ENCODE measurements at places on chromosomes 1 and 21.
A peak's percentile ranks its signal among the peaks of the same experiment; 100 is the strongest.

GRCh38 chr21:27201197-27201596 lies 234.3 kb upstream of the ADAMTS5 start:
- DNase-seq: no peak

DNA sequence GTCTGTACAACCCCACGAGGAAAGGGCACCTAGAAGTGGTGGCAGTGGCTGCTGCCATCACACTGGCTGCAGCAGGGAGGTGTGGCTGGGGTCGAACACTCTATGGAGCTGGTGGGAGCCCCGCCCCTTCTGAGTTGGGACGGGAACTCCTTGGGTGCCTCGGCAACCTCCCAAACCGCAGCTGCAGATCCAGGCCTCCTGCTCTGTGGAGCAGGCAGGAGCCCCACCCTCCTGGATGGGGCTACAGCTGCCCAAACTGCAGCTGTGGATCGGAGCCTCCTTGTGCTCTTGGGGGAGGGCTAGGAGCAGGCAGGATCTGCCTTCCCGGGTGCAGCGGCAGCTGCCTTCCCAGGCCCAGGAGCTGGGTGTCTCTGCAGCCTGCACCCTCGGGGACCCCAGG lies 38.9 kb upstream of the TARDBP start:
- no peak for DNase-seq

DNA sequence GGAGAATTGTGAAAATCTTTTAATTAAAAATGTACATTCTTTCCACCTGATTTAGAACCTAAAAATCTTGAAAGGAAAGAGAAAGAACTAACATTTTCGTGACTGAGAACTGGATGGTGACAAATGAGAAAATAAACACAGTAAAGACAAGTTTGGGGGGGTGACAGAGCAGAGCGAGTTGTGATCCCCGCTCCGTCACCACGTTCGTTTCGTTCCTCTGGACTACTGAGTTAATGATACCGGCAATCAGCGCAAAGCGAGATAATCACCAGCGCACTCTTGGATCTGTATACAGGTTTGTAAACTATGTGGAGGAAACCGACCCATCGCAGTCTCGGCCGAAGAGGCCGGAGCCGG lies 31.2 kb upstream of the CFAP126 start:
- DNase-seq: no peak

GRCh38 chr1:244075247-244075722 lies 24.2 kb downstream of the ZBTB18 start:
- no peak for DNase-seq

DNA sequence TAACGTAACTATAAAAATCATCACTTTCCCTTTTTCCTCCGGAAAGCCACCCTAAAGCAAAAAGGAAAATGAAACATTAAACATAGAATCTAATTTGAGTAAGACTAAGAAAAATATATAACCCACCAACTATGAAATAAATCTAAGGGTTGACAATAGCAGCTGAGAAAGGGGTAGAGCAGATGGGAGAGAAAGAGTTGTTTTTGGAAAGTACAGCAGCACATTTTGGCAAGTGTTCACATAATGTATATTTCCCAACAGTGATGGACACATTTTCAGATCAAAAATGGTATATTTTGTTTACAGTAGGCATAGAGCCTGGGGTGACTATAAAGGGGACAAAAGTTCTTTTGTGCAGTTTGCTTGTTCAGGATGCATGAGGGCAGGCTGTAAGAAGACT lies 1287.4 kb upstream of the B3GALT2 start:
- no peak for DNase-seq

- DNase-seq: no peak
These were observed 28.5 kb downstream of the MAB21L3 start for GRCh38 chr1:116139592-116140134.

GRCh38 chr21:44897326-44898010 lies 23.2 kb downstream of the ITGB2 start:
- no peak for DNase-seq

DNA sequence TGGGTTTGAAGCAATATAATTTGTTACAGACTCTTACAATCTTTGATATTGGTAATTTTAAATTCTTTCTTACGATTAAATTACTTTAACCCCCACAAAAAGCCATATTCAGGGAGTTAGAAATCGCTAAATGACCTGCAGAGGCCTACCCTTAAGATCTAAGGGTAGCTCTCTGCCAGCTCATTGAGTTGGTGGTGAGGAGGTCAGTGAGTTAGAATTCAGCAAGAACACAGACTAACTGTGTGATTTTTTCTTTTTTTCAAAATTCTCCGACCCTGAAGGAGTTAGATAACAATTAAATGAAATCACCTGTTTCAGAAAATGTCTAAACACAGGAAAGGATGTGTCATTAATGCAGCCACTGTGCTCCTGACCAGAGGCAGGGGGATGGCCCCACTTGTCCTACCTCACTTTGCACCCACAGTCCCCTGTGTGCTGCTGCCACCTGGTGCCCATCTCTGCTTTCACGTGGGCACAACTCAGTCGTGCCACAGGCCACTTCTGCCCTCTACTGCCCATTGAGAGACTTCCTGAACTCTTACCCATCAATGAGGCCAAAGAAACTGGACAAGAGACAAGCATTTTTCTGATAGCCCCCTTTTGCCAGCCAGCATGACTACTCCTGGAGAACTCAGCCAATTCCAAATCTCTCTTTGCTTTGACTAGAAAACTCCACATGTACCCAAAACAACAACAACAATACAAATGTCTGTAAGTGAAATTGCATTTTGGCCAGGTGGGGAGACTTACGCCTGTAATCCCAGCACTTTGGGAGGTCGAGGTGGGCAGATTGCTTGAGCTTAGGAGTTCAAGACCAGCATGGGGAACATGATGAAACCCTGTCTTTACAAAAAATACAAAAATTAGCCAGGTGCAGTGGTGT lies 8.4 kb downstream of the CFAP45 start:
- DNase-seq: peak; percentile 81

GRCh38 chr1:47527653-47528272 lies 89.9 kb downstream of the FOXD2 start:
- no peak for DNase-seq

- no peak for DNase-seq
These were observed 11.7 kb upstream of the IFNLR1 start for GRCh38 chr1:24198766-24199165.

GRCh38 chr21:46067505-46068201 lies 30.3 kb upstream of the COL6A2 start:
- no peak for DNase-seq

GRCh38 chr1:205800427-205800826 lies 12.6 kb downstream of the SLC41A1 start:
- DNase-seq: no peak

GRCh38 chr1:27526569-27527222 lies 36.7 kb upstream of the WASF2 start:
- DNase-seq: no peak
